Stimulated activated CD8-positive, alpha-beta memory T cell treated with anti-CD3 and anti-CD28 coated beads, Interleukin-7, amount 100 ng/mL, for 24 hours (primary cell): ENCODE measurements at places on chromosomes 5 and 9.

- no peak for DNase-seq
Observed at GRCh38 chr5:160167624-160168165, 48.4 kb upstream of the PWWP2A start.

DNA sequence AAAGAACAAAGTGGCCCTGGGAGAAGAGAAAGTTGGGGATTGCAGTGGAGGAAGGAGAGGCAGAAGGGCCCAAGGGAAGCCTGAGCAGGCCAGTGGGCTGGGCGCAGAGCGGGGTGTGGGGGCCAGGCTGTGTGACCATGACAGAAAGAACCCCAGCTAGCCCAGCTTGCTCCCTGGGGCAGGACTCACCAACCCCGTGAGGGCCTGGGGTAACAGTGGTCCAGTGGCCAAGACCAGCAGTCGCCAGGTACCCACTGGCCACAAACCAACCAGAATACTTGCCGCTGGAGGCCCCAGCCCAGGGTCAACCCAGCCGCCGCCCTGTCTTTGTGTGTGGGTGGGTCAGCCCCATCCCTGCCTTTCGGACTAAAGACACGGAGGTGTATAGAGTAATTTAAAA, 146.5 kb downstream of the CACNA1B start:
- no peak for DNase-seq

DNA sequence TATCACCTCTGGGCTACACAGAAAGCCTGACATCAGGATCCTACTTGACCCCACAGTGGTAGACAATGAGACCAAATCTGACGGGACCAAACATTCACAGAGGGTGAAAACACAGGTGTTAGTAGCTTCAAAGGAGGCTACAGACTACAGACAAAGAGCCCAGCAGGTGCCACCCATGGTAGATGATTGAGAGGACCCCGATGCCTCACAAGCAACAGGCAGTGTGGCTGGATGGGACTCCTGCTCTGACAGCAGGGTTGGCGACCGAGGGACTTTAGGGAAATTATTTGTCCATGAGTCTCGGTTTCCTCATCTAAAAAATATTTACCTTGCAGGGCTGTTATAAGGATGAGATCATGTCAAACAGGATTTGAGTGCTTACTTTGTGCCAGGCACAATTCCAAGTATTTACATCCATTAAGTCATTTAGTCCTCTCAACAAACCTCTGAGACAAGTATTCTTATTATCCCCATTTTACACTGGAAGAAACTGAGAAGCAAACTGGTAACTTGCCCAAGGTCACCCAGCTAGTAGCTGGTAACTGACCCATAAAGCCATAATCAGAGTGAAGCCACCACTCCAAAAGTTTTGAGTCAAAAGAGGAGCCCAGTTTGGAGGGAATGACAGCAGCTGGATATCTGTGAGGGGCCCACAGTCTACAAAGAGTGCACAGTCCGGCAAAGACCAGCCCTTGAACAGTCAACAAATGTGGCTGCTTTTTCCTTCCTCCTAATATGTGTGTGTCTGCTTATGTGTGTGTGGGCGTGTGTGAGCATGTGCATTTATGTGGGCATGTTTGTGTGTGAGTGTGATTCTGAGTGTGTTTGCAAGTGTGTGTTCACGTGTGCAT, 502.0 kb downstream of the BNC2 start:
- DNase-seq, result no peak

GRCh38 chr5:150253416-150254208, 36.0 kb downstream of the CAMK2A start:
- DNase-seq, result no peak

DNA sequence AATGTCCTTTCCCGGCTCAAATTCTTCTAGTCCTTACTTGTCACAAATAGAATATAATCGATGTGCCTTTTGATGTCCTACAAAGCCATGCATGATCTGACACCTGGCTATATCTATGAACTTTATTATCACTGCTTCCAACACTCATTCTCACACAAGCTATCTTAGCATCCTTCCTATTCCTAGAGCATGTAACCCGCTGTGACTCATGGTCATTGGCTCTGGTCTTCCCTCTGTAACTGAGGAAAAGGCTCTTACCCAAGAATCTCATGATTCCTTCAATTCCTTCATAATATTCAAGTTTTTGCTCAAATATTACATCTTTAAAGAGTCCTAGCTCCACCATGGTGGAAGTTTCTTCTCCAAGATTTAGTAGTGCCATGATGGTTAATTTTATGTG, 480.0 kb upstream of the PAPPA start:
- DNase-seq, result no peak

DNA sequence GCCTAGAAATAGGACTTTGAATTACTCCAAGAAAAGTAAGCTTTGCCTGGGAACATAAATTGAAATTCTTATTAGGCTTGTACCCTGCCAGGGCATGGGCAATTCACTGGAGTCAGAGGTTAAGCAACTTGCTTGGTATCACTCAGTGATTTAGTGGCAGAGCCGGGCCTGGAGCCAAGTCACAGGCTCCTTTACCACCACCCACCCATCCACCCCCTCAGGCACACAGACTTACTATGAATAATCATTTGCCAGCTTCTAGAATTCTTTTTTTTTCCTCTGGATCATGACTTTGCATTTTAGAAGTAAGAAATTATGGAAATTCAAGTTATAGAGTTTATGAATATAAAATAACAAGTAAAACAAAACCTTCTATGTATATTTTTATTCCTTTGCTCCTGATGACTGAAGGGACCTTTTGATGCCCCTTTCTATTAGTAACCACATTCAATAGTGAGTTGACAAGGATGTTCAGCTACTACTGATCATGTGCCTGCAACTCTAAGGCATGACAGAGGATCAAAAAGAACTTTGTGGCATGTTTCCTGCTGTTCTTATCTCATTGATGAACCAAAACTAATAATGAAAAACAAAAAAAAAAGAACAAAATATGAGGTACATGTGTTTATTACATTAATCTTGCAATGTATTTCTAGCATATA, 614.7 kb downstream of the TLR4 start:
- DNase-seq, result no peak

- DNase-seq, result no peak
Observed at GRCh38 chr5:144236499-144236898, 65.8 kb downstream of the KCTD16 start.

DNA sequence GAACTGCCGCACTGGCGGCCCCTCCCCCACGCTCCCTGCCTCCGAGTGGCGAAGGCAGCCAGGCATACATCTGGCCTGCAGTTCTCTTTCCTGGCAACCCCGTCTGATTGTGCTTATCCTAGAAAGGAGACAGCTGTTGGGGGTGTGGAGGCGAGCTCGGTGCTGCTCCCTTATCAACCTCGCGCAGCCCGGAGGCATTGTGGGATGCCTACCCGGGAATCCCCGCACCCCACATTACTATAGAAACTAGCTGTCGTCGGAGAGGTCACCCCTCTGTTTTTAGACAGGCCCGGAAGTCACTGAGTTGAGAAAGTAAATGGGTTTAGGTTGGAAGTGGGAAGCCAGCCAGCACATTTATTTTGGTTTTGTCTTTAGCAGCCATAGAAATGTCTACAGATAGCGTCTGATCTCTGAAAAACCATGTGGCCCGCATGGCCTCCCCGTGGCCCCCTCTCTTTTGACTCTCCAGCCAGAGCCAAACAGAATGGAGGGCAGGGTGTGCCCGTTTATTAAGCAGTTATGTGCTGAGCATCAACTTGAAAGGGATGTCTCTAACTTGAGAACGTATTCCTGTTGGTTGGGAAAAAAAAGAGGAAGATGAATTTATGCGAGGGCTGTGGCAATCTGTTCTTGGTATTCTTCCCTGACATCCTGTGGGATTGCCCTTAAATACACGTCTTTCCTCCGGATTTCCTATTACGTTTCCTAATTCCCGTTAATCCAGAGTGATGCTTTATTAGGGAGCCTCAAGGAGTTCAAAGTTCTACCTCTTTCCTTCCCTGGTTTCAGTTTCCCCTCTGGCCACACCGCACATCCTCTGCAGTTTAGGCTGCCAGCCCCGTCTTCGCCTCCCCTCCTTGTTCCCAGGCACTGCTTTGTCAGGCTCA, 3.9 kb downstream of the STC2 start:
- DNase-seq, result no peak

GRCh38 chr9:97160255-97160654, 121.3 kb upstream of the CTSV start:
- DNase-seq, result no peak

GRCh38 chr5:55232985-55233928, at the start of gene CCNO:
CCNO (minus strand) TSS chr5:55233608; CDS start chr5:55233523, 85 bp downstream.
- no peak for DNase-seq

- no peak for DNase-seq
Observed at GRCh38 chr5:174581479-174581878, 142.9 kb upstream of the MSX2 start.

GRCh38 chr9:107650321-107650720, 160.8 kb upstream of the KLF4 start:
- DNase-seq, result no peak

- DNase-seq, result no peak
Observed at GRCh38 chr5:176854164-176854563, 43.8 kb downstream of the UNC5A start.

DNA sequence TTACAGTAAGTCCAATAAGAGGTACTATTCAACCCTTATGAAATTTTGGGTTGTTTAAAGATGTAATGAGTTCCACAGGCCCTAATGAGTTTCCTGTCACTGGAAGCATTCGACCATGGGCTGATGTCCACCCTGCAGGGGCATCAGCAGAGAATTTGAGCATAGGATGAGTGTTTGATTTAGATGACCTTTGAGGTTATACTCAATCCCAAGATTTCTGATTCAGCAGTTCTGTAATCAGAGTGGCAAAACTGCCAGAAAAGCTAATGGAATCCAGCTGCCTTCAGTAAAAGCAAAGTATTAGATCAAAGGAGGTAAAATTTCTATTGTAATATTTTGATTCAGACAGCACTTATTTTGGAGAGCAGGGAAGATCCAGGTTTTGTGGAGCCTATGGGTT, 68.3 kb downstream of the COX7C start:
- DNase-seq, result no peak

- no peak for DNase-seq
Observed at GRCh38 chr5:54668096-54668495, 150.5 kb downstream of the SNX18 start.

- DNase-seq, result no peak
Observed at GRCh38 chr5:75152860-75153259, 83.8 kb downstream of the ANKRD31 start.

DNA sequence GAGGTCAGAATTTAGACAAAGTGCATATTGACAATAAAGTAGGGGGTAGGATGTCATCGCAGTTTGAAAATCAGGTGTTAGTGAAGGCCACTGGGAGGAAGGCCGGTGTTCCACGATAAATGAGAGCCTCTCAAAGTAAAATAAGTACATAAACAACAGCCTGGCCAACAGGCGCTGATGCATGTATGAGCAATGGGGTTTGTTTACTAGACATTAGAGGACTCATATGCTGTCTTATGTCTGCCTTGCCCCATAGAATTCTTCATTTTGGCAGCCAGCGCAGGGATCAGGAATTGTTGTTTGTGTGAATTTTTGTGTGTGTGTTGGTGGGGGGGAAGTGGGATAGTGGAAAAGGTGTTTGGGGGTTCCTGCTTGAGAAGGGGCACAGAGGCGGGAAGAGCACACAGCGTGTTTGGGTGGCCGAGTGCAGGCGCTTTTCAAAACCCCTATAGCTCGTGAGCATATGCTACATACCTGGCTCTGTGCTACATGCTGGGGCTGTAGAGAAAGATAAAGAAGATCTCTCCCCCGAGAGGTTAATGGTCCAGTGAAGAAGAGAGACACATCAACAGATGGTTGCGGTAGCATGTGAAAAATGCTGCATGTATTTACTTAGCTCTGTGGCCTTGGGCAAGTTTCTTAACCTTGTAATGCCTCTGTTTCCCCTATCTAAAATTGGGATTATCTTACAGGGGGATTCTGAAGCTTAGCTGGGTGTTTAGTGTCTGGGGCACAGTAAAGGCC, 11.5 kb downstream of the SNX30 start:
- no peak for DNase-seq

DNA sequence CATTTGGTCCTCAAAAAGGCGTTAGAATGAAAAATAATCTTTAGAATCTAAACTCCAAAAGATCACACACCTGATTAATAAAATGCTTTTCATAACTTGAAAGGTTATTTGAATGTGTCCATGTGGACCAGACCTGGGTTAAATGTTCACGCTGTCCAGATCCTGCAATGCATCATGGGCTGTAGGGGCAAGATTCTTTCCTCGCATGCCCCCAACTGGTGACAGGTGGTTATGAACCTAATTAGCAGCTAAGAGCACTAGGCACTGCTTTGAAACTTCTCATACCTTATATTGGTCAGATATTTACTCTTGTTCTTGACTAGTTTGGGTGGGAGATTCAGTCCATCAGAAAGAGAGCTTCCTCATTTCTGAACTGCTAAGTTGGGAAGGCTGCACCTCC, 19.3 kb upstream of the PIP5K1B start:
- no peak for DNase-seq

- DNase-seq, result no peak
Observed at GRCh38 chr9:70576116-70576515, 161.7 kb upstream of the KLF9 start.

GRCh38 chr9:127983847-127984289, 3.1 kb upstream of the EEIG1 start:
- no peak for DNase-seq

GRCh38 chr9:95991326-95991725, 115.8 kb downstream of the ERCC6L2 start:
- no peak for DNase-seq

- DNase-seq, result no peak
Observed at GRCh38 chr9:126532019-126532462, 81.7 kb upstream of the LMX1B start.

- no peak for DNase-seq
Observed at GRCh38 chr9:14752871-14753270, 30.3 kb upstream of the CER1 start.

DNA sequence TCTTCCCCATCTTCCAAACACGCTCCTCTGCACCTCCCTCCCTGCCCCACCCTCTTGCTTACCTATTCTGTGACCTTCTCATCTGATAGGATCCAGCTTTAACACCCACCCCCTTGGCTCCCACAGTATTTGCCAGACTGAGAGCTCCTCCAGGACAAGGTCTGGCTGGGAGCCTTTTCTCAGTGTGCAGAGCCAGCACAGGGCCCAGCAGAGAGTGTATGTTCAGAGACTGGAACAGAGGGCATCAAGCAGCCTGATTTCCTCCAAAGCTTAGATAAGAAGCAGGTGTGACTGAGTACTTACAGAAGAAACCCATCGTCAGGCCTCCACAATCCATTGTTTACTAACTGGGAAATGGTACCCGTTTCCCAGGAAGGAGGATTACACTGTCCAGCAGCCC, 26.6 kb downstream of the LHX6 start:
- no peak for DNase-seq
